ENCODE measurements at places on chromosomes 2 and 18. TPM values are rescaled to one million over a fixed set of nuclear protein-coding genes. Genes with fewer than 3 reads are reported as not detected.

RNF103 gene
- 9.9 TPM for total RNA-seq

DNA sequence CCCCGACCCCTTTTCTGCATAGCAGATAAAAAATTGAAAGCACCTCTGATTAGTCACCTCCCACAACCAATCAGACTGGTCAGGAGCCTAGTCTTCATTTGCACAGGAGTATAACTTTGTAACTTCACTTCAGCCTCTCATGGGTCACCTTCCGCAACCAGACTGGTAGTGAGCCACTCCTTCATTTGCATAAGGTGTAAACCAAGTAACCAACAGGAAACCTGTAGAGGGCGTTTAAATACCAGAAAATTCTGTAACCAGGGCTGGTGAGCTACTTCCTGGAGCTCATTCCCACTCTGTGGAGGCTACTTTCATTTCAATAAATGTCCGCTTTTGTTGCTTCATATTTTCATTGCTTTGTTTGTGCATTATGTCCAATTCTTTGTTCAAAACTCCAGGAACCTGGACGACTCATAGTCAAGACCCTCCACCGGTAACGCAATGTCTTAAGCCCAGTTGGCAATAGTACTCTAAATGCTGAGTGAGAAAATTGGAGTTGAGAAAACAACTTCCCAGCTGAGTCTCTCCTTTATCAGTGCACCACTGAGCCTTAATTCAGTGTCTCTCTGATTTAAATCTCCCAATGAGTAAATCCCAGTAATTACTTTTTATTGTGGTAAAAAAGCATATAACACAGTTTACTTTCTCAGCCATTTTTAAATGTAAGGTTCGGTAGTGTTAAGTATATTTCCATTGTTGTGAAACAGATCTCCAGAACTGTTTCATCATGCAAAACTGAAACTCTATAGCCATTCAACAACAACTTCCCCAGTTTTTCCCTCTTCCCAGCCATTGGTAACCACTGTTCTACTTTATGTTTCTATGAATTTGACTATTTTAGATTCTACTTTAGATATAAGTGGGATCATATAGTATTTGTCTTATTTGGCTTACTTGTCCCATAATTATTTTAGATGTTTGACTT is 392.7 kb upstream of the SLC8A1 start:
- DNase-seq, result peak; percentile 16

- DNase-seq, result no peak
These were observed 89.3 kb downstream of the PLEKHM3 start for GRCh38 chr2:207935991-207936370.

DNA sequence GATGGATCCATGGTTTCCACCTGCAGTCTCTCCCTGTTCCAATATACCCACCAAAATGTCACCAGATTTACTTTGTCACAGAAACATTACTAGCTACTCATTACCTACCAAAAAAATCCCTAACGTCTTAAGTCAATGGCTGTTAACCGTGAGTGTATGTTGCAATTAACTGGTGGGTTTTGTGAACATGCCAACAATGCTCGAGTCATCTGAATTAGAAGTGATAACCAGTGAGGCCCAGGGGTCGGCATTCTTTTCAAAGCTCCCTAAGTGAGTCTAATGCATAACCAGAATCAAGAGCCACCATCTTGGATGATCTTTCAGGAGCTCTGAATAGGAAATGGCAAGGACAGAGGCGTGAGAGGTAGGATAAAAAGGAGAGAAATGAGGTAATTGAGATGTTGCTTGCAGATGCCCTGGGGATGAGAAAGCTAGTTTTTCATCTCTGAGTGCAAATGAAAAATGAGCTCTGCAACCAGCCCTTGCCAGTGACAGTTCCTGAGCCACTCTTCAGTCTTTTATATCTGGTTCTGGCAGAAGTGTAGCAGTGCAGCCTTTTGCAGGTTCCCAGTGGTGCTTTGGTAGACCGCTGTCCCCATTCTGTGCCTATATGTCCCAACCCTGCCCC is 130.0 kb upstream of the RND3 start:
- no peak for DNase-seq

DNA sequence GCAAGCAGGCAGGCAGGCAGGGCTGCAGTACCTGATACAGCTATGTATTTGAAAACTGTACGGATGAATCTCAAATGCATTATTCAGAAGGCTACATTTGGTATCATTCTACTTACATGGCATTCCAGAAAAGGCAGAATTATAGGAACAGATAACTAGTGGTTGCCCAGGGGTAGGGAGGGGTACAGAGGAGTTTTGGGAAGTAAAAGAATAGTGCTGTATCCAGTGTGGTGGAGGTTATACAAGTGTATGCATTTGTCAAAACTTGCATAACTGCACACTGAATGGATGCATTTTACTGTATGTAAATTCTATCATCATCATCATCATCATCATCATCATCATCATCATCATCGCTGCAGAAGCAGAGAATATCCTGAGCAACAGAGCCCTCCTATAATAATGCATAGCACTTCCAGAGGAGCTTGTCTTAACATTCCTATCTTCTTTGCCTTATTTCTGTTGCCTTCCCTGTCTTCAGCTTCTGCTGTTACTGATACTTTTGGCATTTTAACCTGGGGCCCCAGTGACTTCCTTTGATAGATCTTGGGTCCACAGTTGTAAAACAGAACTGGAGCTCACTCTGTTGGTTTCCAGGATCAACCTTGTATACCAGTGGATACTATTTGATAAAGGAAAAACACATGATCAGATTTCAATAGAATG is 155.5 kb upstream of the OTX1 start:
- DNase-seq, result no peak

- DNase-seq, result peak; percentile 78
These were observed 246.3 kb upstream of the NRP2 start for GRCh38 chr2:205435970-205436369.

- peak; percentile 62 for DNase-seq
These were observed 83.9 kb downstream of the AAK1 start for GRCh38 chr2:69559442-69560146.

- peak; percentile 66 for DNase-seq
These were observed 159.4 kb downstream of the ASB1 start for GRCh38 chr2:238585836-238586821.

DNA sequence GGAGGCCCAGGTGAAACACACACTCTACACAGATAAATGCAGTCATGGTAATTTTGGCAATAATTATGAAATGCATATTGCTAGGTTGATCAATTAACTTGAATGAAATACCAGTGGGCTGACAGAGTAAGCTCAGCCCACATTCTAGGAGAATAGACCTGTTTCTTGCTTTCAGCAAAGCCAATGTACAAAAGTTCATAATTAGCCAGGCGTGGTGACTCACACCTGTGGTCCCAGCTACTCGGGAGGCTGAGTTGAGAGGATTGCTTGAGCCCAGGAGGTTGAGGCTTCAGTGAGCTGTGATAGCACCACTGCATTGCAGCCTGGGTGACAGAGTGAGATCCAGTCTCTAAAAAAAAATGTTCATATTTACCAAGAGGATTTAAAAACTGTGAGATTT is 15.7 kb upstream of the MBP start:
- no peak for DNase-seq
